H4 (cell line): ENCODE measurements at places on chromosomes 7 and 10.

- DNase-seq: no peak
These were observed 207.9 kb downstream of the ARL4A start for GRCh38 chr7:12895296-12895695.

DNA sequence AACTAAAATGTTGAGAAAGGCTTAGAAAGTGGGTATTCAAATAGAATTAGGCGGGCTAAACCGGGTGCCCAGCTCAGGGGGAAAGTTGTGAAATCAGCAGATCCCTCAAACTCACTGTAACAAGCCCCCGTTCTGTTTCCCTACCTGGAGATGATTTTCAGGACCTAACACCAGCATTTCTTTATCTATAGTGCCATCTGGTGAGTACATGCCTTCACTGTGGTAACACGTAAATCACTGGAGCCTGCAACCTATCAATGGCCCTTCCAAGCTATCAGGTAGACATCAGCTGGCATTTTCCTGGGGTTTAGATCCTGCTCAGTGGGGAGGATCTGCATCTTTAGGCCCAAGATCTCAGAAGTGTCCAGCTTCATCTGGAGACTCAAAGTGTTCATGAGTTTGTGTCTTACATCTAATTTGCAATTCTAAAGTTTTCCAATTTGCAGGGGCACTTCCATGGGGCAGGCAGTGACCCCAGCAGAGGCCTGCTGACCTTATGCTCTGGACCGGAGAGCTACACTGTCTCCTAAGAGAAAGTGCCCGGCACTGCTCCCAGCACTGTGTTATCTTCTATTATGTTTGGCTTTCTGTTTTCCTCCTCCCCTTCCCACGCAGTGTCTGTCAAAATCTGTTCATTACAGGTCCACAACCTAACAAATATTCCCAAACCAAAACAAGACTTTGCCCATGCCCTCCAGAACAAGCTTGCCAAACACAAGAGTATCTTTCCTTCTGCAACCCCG lies 132.5 kb downstream of the LSM5 start:
- no peak for DNase-seq

DNA sequence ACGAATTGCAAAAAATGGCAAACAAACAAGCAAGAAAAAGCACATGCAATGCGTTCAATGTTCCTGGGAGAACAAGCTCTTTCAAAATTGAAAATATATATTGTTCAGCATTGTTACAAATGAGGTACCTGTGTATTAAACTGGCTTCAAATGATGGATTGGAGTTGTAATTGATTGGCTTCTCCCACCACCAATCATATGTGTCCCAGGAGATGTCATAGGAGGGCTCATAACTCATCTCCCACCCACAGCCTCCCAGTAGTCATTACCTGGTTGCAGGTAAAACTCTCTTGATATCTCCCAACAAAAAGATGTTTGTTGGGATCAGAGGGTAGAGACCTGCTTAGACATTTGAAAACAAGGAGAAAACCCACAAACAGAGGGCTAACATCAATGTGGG lies 302.9 kb downstream of the BAMBI start:
- DNase-seq: no peak

- peak; percentile 4 for DNase-seq
These were observed 73.3 kb downstream of the PRPF18 start for GRCh38 chr10:13659887-13660550.

DNA sequence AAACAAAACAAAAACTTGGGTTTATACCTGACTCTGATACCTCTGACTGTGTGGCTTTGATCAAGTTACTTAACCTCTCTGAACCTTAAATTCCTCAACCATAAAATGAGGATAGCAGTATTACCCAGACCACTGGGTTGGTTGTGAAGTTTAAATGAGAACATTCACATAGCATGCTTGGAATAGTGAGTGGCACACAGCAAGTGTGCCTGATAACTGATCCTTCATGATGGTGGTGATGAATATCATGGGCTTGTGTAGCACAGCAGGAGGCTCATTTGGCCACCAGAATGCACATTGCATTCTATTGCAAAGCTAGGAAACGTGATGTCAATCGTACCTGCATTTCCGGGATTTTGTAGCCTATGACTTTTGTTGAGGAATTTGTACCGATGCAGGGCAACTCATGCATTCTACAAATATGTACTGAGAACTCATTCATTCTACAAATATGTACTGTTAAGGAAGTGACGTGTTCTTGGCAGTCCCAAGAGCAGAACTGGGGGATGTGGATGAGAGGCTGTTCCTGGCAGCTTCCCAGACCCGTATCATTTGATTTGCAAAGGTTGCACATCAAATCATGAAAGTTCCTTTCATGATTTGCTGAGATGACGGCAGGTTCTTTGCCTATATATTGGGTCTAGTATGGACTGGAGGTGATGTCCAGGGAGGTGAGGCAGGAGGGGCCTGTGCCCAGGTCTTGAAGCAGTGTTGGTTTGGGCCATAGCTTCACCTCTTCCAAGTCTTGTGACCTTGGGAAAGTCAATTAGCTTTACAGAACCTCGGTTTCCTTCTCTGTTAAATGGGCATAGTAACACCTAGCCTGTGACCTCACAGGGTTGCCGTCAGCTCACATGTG lies 94.6 kb upstream of the SMNDC1 start:
- DNase-seq: peak; percentile 79

DNA sequence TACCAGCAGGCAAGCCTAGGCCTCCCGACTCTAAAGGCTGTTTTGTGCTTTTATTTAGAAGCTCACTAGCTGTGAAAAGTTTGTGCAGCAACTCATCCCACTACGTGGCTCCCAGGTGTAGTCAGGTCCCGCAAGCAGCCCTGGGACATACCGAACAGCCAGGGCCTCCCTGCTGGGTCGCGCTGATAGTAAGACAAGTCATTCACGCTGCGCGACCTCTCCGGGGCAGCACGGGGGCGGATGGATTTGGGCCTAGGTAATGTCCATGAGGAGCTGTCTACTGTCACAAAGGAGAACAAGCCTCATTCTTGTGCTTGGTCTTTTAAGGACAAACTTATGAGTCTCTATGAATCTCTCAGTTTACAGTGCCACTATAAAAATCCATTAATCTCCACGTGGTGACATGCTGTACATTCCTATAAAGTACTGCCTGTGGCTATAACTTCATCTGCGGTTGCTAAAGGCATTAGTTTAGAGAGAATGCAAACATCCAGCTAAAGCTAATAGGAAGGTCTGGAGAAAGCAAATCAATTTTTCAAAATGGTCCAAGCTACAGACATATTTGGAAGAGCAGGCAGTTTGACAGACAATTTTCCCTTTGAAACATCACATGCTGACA lies 546.8 kb downstream of the PHTF2 start:
- no peak for DNase-seq

- DNase-seq: no peak
These were observed 85.8 kb upstream of the ADAM12 start for GRCh38 chr10:126474031-126474430.

DNA sequence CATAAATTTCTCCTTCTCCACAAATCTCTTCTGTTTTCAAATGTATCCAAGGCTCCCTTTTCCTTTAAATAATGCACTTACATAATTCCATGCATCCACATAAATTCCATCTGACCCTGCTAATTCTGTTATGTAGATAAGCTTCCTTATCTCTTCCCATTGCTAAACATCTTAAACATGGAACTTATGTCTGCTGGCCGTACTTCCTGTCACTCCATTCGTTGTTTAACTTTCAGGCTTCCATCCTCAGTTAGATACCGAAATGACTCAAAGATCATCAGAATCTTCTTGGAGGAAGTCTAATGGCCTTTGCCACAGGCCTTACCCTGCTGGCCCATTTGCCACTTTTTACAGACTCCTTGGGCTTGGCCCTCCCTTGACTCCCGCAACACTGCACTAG lies 330.9 kb downstream of the GFRA1 start:
- no peak for DNase-seq

GRCh38 chr10:74923556-74923955 lies 97.2 kb downstream of the KAT6B start:
- peak; percentile 61 for DNase-seq

DNA sequence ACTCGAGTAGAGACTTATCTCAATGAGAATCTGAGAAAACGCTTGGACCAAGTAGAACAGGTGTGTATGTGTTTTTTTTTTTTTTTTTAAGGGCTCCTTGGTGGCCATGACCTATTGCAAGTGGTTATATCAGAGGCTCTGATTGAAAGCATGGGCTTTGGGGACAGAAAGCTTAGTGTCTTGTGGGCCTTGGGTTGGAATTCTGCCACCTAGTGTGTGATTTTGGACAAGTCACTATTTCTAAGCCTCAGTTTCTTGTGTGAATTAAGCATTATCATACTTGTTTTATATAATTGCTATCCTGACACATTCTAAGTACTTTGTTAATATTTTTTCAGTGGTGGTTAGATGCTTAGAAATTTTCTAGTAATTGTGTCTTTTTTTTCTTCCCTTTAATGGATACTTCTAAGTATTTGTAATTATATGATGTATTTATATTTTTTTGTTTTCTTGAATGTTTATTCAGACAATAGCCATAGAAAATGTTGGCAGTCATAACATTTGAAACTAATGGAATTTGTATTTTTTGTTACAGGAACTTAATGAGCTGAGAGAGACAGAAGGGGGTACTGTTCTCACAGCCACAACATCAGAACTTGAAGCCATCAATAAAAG lies 33.1 kb downstream of the SMC3 start:
- peak; percentile 51 for DNase-seq
